Activated CD4-positive, alpha-beta T cell treated with anti-CD3 and anti-CD28 coated beads, Interleukin-2, amount 50 U/mL, for 16 hours (primary cell): ENCODE measurements at places on chromosomes 7 and 10.

- DNase-seq, result peak; percentile 43
Measured at GRCh38 chr7:25908154-25908949, 243.6 kb upstream of the NFE2L3 start.

DNA sequence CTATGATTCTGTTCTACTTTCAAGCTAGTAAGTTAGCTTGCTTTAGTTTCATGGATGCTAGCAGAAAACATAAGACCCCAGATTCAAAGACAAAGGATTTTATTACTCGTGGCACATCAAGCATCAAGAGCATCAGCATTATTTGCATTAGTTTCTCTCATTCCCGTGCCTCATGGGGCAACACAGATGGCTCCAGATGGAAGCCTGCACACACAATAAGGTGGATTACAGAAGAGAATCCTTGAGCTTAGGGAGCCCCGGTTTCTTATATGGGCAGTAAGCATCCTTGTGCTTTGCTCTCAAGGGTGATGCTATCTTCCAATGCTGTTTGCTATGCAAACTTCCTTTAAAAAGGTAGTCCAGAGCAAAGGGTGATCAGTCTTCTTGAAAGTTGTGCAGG is 10.7 kb upstream of the CAPZA2 start:
- DNase-seq, result no peak

- no peak for DNase-seq
Measured at GRCh38 chr7:44114586-44115310, 8.6 kb downstream of the POLD2 start.

DNA sequence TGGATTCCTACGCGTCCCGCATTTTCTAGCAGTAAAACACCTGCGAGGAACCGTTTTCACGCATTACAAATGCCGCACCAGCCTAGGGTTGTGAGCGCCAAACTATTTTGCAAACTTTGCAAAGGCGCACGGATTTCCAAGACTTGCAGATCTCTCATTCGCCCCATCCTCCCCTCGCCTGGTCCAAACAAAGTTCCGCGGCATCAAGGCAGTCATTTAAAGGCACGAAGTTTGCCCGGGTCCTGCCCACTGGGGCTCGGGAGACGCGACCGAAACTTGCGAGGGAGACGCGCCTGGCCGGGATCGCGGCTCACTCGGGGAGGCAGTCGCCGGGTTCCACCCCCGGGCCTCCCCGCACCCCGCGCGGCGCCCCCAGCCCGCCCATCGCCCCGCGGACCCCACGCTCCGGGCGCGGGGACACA is 613 bp downstream of the USP6NL start:
- no peak for DNase-seq

DNA sequence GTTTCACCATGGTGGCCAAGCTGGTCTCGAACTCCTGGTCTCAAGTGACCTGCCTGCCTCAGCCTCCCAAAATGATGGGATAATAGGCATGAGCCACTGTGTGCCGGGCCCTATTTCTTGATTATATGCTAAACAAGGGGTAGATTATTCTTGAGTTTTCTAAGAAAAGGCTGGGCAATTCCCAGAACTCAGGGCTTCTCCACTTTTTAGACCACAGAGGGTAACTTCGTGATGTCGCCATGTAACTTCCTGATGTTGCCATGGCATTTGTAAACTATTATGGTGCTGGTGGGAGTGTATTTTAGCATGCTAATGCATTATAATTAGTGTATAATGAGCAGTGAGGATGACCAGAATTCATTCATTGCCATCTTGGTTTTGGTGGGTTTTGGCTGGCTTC is 35.8 kb downstream of the OTUD1 start:
- no peak for DNase-seq

GRCh38 chr10:30985512-30985911 is 46.2 kb downstream of the ZNF438 start:
- peak; percentile 55 for DNase-seq

DNA sequence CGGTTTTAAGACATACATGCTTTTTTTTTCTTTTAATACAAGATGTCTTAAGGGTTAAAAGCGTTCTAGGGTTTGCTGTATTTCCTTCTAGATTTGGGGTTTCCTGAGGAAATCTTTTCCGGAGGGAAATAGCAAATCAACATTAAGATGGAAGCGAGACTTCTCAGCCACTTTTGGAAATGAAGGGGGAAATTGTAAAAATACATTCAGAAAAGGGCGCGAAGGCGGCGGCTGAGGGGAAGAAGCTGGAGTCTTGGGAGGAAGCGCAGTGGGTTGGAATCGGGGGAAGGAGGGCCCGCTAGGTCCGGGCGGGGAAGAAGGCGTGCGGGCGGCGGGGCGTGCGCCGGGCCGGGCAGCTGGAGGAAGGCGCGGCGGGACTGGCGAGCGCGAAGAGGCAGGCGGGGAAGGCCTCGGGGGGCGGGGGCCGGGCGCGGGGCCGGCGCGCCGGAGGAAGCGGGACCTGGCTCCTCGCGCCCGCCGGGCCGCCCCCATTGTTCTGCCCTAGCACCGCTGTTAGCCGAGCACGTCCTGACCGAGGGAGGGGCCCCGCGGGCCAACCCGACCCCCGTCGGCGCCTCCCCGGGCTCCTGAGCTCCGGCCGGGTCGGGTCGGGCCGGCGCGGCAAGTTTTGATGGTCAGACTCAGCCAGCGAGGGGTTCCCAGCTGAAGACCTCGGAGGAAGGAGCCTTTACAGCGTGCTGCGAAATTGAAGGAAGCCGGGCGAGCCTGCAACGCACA is 1.5 kb upstream of the SKIDA1 start:
- peak; percentile 40 for DNase-seq

DNA sequence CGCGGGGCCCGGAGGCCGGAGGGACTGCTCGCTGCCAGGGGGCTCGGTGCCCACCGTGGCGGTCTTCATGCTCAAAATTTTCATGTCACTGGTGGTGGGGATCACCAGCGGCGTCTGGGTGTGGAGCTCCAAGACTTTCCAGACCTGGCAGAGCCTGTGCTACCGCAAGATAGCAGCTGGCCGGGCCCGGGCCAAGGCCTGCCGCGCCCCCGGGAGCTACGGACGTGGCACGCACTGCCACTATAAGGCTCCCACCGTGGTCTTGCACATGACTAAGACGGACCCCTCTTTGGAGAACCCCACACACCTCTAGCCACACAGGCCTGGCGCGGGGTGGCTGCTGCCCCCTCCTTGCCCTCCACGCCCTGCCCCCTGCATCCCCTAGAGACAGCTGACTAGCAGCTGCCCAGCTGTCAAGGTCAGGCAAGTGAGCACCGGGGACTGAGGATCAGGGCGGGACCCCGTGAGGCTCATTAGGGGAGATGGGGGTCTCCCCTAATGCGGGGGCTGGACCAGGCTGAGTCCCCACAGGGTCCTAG is 2.0 kb downstream of the FZD9 start:
- no peak for DNase-seq

- DNase-seq, result no peak
Measured at GRCh38 chr7:27520815-27521790, 141.6 kb downstream of the HIBADH start.

GRCh38 chr7:2602406-2603043 is 29.3 kb upstream of the TTYH3 start:
- no peak for DNase-seq

- DNase-seq, result peak; percentile 59
Measured at GRCh38 chr10:21526188-21526859, 842 bp upstream of the SKIDA1 start.

GRCh38 chr7:2968616-2969397 is 74.9 kb downstream of the CARD11 start:
- no peak for DNase-seq

GRCh38 chr7:7212612-7213011 is 30.3 kb downstream of the C1GALT1 start:
- DNase-seq, result no peak

DNA sequence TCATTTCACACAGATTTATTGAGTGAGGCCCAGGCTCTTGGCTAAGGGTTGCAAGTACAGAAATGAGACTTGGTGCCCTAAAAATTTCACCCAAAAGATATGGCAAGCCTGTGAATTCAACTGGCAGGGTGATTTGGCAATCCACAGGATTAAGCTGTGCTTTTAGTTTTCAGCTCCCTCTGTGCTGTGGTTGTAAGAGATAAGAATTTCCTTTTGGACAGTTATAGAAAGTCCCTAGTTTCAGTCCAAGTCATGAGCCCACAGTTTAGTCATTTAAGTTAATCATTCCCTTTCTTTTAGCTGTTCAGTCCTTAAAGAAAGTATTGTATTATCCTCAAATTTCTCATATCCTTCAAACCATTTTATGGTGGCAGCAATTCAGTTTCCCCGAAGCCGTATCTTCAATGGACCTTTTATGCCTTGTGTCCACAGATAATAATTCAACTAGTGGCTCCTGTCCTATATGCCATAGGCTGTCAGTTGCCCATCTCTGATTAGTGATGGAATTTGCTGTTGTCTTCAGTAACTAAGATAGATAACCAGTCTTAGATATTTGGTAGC is 73.4 kb upstream of the NAMPT start:
- DNase-seq, result no peak

DNA sequence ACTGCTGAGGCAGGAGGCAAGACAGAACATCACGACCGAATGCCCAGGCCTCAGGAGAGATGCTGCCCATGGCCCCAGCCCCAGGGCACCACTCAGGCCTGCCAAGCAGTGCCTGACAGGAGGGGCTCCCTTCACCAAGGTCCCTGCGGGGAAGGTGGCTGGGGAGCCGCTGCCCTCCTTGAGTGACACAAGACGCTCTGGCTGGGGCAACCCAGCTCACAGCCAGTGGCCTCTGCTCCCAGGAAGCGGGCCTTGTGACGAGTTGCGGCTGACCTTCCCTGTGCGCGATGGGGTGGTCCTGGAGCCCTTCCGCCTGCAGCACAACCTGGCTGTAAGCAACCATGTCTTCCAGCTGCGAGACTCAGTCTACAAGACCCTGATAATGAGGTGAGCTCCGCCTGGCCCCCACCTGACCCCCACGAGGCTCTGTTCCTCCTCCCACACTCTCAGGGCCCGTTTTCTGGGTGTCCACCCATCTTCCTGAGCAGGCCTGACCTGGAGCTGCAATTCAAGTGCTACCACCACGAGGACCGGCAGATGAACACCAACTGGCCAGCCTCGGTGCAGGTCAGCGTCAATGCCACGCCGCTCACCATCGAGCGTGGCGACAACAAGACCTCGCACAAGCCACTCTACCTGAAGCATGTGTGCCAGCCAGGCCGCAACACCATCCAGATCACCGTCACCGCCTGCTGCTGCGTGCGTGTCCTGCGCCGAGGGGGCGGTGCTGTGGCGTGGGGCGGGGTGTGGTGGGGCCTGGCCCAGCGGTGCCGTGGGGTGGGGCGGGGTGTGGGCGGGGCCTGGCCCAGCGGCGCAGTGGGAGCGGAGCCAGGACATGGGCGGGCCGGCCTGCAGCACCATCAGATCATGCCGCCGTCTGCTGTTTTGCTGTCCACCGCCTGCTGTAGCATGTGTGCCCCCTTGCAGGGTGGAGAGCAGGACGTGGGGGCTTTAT is 12.8 kb downstream of the ZMIZ2 start:
- DNase-seq, result no peak

DNA sequence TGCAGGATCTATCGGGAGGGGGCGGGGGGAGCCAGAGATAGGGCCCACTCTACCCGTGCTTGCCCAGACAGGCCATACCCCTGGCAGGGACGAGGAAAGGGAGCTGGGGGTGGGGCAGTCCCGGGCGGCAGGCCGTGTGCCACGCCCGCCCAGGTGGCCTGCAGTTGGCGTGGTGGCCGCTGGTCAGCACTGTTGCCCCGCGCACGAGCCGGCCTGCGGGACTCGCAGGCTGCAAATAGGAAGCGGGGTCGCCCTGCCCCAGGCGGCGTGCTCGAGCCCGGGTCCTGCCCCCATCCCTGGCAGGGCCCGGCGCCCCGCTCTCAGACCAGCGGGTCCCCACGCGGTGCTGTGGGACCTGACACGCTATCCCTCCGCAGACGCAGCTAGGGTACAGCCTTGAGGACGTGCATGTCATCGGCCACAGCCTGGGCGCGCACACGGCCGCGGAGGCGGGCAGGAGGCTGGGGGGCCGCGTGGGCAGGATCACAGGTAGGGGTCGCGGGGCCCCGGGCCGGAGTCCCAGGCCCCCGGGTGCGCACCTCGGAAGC is 6.7 kb downstream of the PNLIPRP2 start:
- no peak for DNase-seq

DNA sequence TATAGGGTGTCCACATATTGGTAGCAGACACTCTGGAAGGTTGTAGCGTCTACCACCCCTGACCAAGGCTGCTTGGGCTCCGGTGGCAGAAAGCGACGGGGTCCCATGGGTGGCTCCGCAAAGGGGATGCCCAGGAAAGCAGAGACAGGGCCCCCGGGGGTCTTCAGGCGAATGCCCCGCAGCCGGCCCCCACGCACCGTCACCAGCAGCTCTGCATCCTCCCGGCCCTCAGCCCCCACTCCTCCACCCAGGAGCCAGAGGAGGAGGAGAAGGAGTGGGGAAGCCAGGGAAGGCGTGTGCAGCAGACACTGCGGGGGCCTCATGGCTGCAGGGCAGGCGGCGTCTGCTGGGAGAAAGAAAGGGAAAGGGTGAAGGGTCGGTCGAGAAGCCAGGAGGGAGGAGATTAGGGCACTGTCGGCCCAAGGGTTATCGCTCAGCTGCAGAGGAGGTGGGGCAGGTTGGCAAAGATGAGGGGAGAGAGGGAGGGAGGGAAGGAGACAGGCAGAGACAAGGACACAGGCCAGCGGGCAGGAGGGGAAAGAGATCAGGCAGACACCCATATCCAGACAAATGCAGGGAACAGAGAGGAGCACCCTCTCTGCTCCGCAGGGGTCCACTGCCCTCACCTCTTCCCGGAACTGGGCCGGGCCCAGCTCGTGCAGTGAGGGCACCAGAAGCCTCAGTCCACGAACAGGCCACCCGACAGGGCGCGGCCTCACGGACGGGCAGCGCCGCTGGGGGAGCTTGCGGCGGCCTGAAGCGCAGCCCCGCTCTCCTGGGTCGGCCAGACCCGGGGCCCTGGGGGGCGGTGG is 1.6 kb downstream of the ACHE start:
- DNase-seq, result no peak

DNA sequence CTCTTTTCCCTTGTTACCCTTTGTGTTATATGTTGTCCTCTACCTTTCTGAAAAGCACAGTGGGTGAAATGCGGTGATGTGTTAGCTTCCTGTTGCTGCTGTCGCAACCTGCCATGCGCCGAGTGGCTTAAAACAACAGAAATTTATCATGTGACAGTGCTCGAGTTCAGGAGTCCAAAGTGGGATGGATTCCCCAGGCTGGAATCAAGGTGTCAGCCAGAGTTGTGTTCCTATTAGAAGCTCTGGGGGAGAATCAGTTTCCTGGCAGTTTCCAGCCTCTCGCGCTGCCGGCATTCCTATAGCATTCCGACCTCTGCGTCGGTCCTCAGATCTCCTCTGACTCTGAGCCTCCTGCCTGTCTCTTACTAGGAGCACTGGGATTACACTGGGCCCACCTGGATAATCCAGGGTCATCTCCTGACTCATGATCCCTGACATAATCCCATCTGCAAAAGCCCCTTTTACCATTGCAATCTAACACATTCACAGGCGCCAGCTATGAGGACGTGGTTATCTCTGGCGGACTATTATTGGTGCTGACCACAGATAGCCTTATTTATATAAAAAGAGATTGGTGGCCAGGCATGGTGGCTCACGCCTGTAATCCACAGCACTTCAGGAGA is 207.5 kb downstream of the CUX1 start:
- no peak for DNase-seq

- DNase-seq, result no peak
Measured at GRCh38 chr7:66182920-66183319, 22.2 kb upstream of the TPST1 start.
